Ascending aorta (tissue), 2 donors: ENCODE measurements at places on chromosomes 13 and 19. TPM values are rescaled to one million over a fixed set of nuclear protein-coding genes. Genes with fewer than 3 reads are reported as not detected.
A peak's percentile ranks its signal among the peaks of the same experiment; 100 is the strongest.

GRCh38 chr13:39036212-39036611 is 1.7 kb downstream of the PROSER1 start:
- peak overlapping the region; percentile 97 for H3K4me3 ChIP-seq
- peaks cover 16% of the 10 kb centered on the region for H3K4me1 ChIP-seq
- no peaks in the 10 kb centered on the region for H3K36me3 ChIP-seq
- H3K27ac ChIP-seq, result no peak overlapping the region
- no peak for DNase-seq

DNA sequence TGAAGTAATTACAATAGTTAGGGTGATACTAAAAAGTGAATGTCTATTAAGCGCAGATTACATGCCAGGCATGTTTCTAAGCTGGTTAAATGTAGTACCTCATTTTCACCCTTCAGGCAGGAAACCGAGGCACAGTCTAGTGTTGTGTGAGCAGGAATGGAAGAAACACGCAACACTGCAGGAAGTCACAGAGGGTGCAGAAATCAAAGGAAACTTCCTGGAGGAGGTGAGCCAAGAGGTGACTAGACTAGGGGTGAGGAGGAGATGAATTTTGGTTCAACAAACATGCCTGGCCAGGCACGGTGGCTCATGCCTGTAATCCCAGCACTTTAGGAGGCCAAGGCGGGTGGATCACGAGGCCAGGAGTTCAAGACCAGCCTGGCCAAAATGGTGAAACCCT is 41.8 kb downstream of the ZNF473 start:
- H3K27me3 ChIP-seq, result no peaks in the 10 kb centered on the region
- H3K4me1 ChIP-seq, result no peaks in the 10 kb centered on the region
- no peak overlapping the region for H3K27ac ChIP-seq
- H3K36me3 ChIP-seq, result no peaks in the 10 kb centered on the region

DNA sequence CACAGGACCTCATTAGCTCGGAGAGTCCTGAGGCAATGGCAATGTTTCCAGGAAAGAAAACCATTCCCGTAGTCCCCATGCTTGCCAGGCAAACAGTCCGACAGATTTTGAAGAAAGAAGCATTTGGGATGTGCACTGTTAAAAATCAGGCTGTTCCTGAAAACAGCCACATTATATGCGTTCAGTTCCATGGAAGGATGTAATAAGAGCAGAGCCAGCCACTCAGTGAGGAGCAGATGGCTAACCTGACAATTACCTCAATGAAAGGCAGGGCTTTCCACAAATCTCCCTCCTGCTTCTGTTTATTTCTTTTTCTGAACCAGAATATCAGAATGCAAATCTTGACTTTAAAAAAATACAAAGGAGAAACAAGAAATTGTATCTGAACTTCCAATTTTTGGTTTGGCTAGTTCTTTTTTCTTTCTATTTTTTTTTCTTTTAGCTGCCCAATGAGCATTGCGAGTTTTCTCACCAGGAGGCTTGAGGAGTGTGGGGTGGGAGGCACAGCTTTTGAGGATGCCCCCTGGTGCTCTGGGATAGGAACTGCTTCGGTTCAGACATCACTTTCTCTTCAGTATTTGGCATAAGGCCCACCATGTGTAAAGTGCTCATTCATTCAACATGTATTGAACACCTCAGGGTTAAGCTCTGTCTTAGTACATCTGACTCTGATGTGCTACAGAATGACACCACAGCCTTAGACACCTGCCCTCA is 124.2 kb downstream of the TBC1D4 start:
- no peak overlapping the region for H3K4me3 ChIP-seq
- H3K36me3 ChIP-seq, result no peaks in the 10 kb centered on the region
- H3K27me3 ChIP-seq, result no peaks in the 10 kb centered on the region
- H3K27ac ChIP-seq, result no peak overlapping the region
- H3K4me1 ChIP-seq, result no peaks in the 10 kb centered on the region
- DNase-seq, result no peak

GRCh38 chr19:44792281-44792680 is 14.6 kb downstream of the CBLC start:
- H3K36me3 ChIP-seq, result no peaks in the 10 kb centered on the region
- no peaks in the 10 kb centered on the region for H3K27me3 ChIP-seq
- no peak for DNase-seq
- H3K27ac ChIP-seq, result no peak overlapping the region
- no peak overlapping the region for H3K4me3 ChIP-seq

GRCh38 chr13:32212421-32212820 is 102.7 kb downstream of the ZAR1L start:
- peak overlapping the region; percentile 52 for H3K27ac ChIP-seq
- H3K27me3 ChIP-seq, result no peaks in the 10 kb centered on the region

- no peak overlapping the region for H3K4me3 ChIP-seq
- H3K36me3 ChIP-seq, result no peaks in the 10 kb centered on the region
- H3K27ac ChIP-seq, result no peak overlapping the region
- no peaks in the 10 kb centered on the region for H3K27me3 ChIP-seq
- no peaks in the 10 kb centered on the region for H3K4me1 ChIP-seq
These were observed 68.8 kb downstream of the CHST8 start for GRCh38 chr19:33690378-33691029.

DNA sequence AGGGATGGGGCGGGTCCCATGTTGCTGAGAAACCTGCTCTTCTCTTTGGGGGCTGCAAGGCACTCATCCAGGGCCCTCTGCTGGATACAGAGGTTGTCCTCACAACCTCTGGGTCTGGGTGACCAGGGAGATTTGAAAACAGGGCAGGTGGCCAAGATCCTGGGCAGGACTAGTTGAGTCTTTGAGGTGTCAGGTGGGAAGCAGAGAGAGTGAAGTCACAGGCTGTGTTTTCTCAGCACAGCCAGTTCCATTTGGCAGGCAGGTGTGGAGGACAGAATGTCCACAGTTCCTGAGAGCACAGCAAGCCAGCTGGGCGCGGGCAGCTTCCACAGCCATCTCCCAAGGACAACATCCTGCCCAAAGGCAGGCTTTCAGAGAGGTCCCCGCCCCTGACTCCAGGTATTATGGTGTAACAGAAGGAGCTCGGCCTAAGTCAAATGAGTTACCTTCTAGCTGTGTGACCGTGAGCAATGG is 118.8 kb downstream of the NUFIP1 start:
- no peaks in the 10 kb centered on the region for H3K4me1 ChIP-seq
- H3K27ac ChIP-seq, result no peak overlapping the region
- peak; percentile 60 for DNase-seq
- H3K36me3 ChIP-seq, result no peaks in the 10 kb centered on the region
- H3K4me3 ChIP-seq, result no peak overlapping the region
- H3K27me3 ChIP-seq, result no peaks in the 10 kb centered on the region

- peak overlapping the region; percentile 18 for H3K4me3 ChIP-seq
- H3K36me3 ChIP-seq, result no peaks in the 10 kb centered on the region
- peaks cover 3% of the 10 kb centered on the region for H3K4me1 ChIP-seq
- H3K27me3 ChIP-seq, result peaks cover 46% of the 10 kb centered on the region
- no peak for DNase-seq
These were observed 24.9 kb downstream of the SLC8A2 start for GRCh38 chr19:47446534-47447469.

DNA sequence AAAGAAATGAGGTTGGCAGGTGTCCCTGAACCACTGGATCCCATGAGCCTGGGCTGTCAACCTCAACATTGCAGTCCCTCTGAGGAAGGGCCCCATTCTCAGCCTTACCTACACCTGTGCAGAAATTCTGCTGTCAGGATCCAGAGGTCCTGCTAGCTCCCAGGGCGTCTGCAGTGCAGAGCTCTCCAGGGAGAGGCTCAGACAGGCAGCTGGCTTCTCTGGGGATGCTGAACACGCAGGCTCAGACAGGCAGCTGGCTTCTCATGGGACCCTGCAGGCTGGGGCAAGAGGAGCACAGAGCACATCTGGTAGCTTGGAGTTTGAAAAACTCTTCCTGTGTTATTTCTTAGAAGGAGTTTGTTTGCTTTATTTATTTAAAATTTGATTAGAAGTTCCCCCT is 50.9 kb downstream of the TMEM255B start:
- H3K4me1 ChIP-seq, result peaks cover 12% of the 10 kb centered on the region
- H3K27ac ChIP-seq, result no peak overlapping the region
- H3K4me3 ChIP-seq, result no peak overlapping the region
- no peaks in the 10 kb centered on the region for H3K36me3 ChIP-seq

DNA sequence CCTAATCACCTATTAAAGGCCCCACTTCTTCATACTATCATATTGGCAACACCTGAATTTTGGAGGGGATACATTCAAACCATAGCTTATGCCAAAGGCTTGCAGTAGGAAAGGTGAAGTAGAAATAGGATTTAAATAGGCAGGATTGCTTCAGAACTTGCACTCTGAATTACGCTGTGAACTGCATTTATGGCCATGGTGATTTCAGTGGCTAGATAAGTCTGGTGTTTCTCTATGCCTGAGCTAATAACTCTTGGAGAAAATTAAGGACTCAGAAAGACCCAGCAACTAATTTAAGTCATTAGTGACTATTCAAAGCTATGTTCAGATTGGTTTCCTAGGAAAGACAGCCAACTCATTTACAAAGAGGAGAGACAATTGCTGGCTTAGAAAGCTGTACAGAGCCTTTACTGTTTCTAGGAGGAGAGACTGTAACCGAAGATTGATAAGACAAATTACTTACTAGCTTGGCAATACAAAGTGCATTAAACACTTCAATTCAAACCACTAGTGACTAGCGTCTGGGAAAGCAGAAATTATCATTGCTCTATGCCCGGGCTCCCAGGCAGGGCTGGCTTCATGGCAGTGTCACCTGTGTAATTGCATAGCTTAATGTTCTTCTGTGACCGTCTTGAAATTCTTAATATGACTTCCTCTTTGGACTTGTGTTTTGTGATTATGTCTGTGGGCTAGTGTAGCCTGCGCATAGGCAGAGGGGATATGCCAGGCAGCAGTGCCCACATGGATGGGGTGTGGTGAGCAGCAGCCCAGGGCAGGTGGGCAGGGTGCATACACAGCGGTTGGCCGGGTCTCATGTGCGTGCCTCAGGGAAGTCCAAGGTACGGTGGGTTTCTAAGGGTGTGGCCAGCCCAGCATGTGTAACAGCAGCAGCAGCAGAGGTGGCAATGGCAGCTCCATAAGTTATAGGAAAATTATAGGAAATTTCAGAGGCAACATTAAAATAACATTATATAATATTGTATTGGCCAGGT is 60.1 kb downstream of the KL start:
- no peaks in the 10 kb centered on the region for H3K4me1 ChIP-seq
- no peak for DNase-seq
- H3K36me3 ChIP-seq, result no peaks in the 10 kb centered on the region
- no peak overlapping the region for H3K27ac ChIP-seq
- H3K4me3 ChIP-seq, result no peak overlapping the region

GRCh38 chr19:496112-496665 is at the start of gene MADCAM1:
TSS of gene MADCAM1 (plus strand) at chr19:496486. CDS start at chr19:496500, 14 bp downstream.
- peaks cover 17% of the 10 kb centered on the region for H3K27me3 ChIP-seq
- no peak within 1 kb of the TSS for H3K27ac ChIP-seq
- no peak for DNase-seq
- no peak within 1 kb of the TSS for H3K4me3 ChIP-seq

- H3K27me3 ChIP-seq, result no peaks in the 10 kb centered on the region
- H3K4me3 ChIP-seq, result no peak overlapping the region
- no peak for DNase-seq
- no peaks in the 10 kb centered on the region for H3K36me3 ChIP-seq
- no peak overlapping the region for H3K27ac ChIP-seq
These were observed 17.5 kb downstream of the ATP7B start for GRCh38 chr13:51993713-51994112.

DNA sequence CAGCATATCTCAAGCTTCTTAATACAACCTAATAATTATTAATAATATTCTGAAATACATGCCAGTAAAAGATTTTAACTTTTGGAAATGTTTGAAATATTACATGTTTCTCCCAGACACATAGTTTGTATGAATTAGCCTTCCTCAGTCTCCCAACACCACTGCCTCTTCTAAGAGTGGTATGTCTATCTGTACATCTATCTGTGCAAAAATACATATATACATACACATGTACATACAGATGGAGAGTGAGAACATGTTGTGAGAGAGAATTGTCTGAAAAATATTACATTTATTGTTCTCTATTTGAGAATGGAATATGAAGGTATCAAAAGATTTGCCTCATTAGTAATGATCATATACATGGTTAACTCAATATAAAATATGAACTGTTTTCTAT is 1567.2 kb upstream of the PRR20A start:
- no peak overlapping the region for H3K4me3 ChIP-seq
- no peak for DNase-seq
- H3K36me3 ChIP-seq, result no peaks in the 10 kb centered on the region
- no peaks in the 10 kb centered on the region for H3K4me1 ChIP-seq

- DNase-seq, result no peak
- no peaks in the 10 kb centered on the region for H3K27me3 ChIP-seq
- peaks cover 27% of the 10 kb centered on the region for H3K36me3 ChIP-seq
- H3K4me1 ChIP-seq, result peaks cover 20% of the 10 kb centered on the region
These were observed 660 bp downstream of the CIC start for GRCh38 chr19:42269478-42270345.

DNA sequence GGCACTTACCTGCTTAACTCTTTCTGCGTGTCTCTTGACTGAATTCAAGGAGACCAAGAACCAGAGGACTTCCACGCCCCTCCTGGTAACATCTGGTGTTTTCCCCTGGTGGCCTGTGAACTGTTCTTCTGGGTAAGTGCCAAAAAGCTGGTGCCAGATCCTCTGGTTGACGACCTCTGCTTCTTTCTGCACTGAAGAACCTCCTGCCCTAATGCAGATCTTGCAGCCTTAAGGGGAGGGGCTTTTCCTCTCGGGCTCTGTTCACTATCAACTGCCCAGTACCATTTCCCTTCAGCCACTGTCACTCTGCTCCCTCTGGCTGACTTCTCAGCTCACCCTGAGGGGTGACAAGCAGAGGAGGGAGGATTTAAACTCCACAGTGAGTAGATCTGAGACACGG is 6.1 kb upstream of the ERVV-1 start:
- no peak for DNase-seq
- H3K36me3 ChIP-seq, result no peaks in the 10 kb centered on the region
- H3K4me1 ChIP-seq, result no peaks in the 10 kb centered on the region
- no peaks in the 10 kb centered on the region for H3K27me3 ChIP-seq
- H3K4me3 ChIP-seq, result no peak overlapping the region

GRCh38 chr19:6590827-6591319 is at the start of gene CD70:
TSS of gene CD70 (minus strand) at chr19:6591150. CDS start at chr19:6591002, 148 bp downstream.
- H3K36me3 ChIP-seq, result no peaks in the 10 kb centered on the region
- H3K27ac ChIP-seq, result no peak within 1 kb of the TSS

DNA sequence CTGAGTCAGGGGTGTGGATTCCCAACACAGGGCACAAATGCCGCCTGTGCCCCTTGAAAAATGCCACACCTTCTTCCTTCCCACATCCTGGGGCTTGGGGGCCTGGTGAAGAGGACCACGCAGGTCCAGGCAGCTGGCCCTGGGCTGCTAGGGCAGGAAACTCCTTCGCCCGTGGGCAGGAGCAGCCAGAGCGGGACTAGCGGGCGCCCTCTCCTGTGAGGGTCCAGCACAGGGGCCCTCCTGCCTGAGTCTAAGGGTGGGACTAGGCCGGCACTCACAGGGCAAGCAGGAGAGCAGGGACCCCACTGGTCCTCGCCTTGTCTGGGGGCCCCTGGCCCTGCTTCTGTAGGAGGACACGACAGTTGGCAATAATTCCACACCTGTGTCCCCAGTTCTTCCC is 7.5 kb upstream of the CEBPA start:
- H3K27me3 ChIP-seq, result no peaks in the 10 kb centered on the region
- H3K4me1 ChIP-seq, result no peaks in the 10 kb centered on the region
- H3K36me3 ChIP-seq, result no peaks in the 10 kb centered on the region
- no peak overlapping the region for H3K4me3 ChIP-seq

The PSG11 gene
- total RNA-seq, result not detected

The ZNF578 gene
- not detected for total RNA-seq

The SHISA7 gene
- total RNA-seq, result 0.85 TPM

The SLC10A2 gene
- not detected for total RNA-seq

The SGCG gene
- total RNA-seq, result not detected
